ENCODE measurements at places on chromosomes 4 and X.

GRCh38 chrX:44093431-44093830 is 120.2 kb upstream of the NDP start:
- DNase-seq = no peak
- no peak overlapping the region for H3K4me3 ChIP-seq
- H3K27me3 ChIP-seq = peaks cover 19% of the 10 kb centered on the region
- no peaks in the 10 kb centered on the region for H3K4me1 ChIP-seq

- no peak overlapping the region for H3K27ac ChIP-seq
- H3K4me3 ChIP-seq = no peak overlapping the region
- no peaks in the 10 kb centered on the region for H3K27me3 ChIP-seq
- no peaks in the 10 kb centered on the region for H3K4me1 ChIP-seq
- no peak for DNase-seq
These were observed 73.2 kb downstream of the MTNR1A start for GRCh38 chr4:186481998-186482790.

DNA sequence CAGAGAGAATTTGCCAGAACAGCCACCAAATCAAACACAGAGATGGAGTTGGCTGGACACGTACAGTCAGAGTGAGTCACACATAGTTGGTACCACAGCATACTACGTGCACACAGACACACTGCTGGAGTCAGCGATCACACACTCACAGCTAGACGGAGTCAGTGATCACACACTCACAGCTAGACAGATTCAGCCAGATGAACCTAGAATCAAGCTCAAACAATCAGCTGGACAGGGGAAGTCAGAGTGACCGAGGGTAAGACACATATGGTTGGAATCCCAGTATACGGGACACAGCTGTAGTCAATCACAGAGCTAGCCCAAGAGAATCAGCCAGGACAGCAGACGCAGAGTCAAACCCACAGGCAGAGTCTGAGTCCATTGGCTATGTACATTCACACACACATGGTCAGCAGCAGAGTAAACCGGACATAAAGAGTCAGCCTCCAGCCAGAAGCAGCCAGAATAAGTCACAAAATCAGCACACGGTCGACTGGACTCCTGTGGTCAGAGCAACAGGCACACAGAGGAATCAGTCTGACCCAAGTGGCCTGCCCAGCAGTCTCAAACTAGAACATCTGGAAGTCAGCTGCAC is 4.6 kb downstream of the SLC38A5 start:
- no peaks in the 10 kb centered on the region for H3K4me1 ChIP-seq
- no peak for DNase-seq
- no peaks in the 10 kb centered on the region for H3K27me3 ChIP-seq

DNA sequence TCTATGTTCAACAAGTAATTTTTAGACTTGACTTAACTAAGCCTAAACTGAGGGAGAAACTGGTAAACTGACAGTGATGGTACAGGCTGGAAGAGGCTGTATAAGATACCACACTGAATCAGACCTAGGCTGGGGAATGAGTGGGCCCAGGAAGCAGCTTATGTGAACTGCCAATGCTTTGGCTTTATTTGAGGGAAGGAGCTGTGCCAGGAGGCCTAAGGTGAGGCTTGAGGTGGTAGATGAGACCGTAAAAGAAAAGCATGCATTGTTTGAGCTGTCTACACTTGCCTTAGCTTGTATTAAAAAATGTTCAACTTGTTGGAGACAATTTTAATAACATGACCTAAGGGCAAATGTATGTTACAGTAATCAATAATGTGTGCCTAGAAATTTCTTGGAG is 96.2 kb downstream of the RS1 start:
- no peaks in the 10 kb centered on the region for H3K27me3 ChIP-seq
- no peak for DNase-seq
- no peak overlapping the region for H3K4me3 ChIP-seq
- H3K4me1 ChIP-seq = no peaks in the 10 kb centered on the region
- H3K27ac ChIP-seq = no peak overlapping the region

DNA sequence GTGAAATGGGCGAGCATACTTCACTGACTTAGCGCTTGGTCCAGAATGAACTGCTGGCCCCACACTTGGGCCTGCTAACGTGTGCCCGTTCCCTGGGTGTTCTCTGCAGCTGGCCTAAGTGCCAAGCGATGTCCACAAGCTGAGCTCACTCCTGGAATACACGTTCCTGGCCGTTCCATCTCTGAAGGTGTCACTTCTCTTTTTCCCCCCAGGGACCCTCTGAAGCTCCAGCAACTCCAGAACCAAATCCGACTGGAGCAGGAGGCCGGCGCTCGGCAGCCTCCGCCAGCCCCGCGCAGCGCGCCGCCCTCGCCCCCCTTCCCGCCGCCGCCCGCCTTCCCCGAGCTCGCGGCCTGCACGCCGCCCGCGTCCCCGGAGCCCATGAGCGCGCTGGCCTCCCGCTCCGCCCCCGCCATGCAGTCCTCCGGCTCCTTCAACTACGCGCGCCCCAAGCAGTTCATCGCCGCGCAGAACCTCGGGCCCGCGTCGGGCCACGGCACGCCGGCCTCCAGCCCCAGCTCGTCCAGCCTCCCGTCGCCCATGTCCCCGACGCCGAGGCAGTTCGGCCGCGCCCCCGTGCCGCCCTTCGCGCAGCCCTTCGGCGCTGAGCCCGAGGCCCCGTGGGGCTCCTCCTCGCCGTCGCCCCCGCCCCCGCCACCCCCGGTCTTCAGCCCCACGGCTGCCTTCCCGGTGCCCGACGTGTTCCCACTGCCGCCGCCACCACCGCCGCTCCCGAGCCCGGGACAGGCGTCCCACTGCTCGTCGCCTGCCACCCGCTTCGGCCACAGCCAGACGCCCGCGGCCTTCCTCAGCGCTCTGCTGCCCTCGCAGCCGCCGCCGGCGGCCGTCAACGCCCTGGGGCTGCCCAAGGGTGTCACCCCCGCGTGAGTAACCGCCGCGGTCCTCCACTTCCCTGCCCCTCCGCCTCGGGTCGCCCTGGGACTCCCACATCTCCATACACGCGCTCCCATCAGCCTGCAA is 132.3 kb downstream of the CBR4 start:
- peaks cover 6% of the 10 kb centered on the region for H3K4me1 ChIP-seq
- no peak overlapping the region for H3K27ac ChIP-seq
- no peaks in the 10 kb centered on the region for H3K36me3 ChIP-seq

Measured in adrenal gland (tissue), 19 donors.